Chondrocyte (in vitro differentiated cells): ENCODE measurements at places on chromosomes 16 and 17.

DNA sequence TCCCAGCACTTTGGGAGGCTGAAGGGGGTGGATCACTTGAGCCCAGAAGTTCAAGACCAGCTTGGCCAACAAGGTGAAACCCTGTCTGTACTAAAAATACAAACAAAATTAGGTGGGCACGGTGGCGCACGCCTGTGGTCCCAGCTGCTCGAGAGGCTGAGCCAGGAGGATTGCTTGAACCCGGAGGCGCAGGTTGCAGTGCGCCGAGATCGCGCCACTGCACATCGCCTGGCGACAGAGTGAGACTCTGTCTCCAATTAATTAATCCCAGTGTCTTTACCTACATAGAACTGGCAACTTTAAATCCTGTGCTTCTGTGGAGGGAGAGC, 1.5 kb upstream of the ELOB start:
- no peak for DNase-seq

- DNase-seq, result no peak
Measured at GRCh38 chr16:4613636-4614570, 785 bp downstream of the UBALD1 start.

DNA sequence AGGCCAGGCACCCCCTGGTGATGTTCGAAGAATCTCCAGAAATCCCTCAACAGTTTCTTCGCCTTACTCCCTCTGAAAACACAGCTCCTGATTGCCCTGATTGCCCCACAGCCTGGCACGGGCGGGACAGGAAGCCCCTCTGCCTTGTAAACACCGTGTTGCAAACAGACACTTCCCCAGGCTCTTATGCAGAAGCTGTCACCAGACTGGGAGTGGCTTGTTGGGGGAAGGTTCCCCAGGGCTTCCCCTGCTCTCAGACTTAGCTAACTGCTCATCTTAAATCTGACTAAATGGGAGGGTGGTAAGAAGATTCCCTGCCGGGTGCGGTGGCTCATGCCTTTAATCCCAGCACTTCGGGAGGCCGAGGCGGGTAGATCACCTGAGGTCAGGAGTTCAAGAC, 11.2 kb downstream of the PIK3R5 start:
- no peak for DNase-seq

DNA sequence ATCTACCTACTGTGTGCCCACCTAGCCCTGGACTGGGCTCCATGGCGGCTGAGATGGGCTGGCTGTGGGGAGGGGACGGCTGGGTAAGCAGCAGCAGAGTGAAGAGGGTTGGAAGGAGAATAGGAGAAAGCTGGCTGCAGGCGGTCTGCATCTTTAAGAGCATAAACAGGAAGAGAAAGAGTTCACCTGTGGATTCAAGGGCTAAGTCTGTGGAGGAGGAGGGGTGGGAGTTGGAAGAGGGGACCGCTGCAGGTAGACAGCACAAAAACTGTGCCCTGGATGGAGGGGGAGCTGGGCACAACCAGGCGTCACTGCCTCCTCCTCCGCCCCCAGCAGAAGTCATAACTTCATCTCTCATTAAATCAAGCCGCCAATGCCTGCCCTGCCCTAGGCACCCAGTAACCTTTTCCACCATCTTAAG, 677 bp downstream of the SLC13A2 start:
- DNase-seq, result peak; percentile 40

DNA sequence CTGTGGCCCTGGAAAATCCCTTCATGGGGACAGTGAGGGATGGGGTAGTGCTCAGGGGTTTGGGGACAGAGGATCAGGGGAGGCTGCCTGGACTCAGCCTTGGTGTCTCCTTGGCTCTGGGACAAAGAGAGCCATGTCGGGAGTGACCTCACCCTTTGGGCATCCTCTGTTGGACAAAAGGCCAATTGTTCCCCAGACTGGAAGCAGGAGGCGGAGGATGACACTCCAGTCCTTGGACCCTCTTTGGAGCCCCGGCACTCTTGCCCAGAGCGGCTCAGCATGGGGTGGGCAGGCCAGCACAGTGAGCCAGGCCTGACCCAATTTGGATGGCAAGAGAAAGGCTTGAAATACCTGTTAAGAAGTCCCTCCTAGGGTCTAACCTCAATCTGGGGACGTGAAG, 39.4 kb upstream of the PHB1 start:
- DNase-seq, result no peak

GRCh38 chr17:48441231-48441711, 11.3 kb upstream of the SKAP1 start:
- no peak for DNase-seq
